ENCODE measurements at places on chromosomes 16 and 17. TPM values are rescaled to one million over a fixed set of nuclear protein-coding genes. Genes with fewer than 3 reads are reported as not detected.
A peak's percentile ranks its signal among the peaks of the same experiment; 100 is the strongest.

- DNase-seq, result no peak
- no peak overlapping the region for H3K27ac ChIP-seq
- H3K4me1 ChIP-seq, result no peaks in the 10 kb centered on the region
- peaks cover 76% of the 10 kb centered on the region for H3K36me3 ChIP-seq
- H3K27me3 ChIP-seq, result no peaks in the 10 kb centered on the region
Observed at GRCh38 chr17:2700491-2701141, 10.9 kb downstream of the CLUH start.

GRCh38 chr16:58264961-58265479, 29.8 kb downstream of the PRSS54 start:
- H3K27me3 ChIP-seq, result no peaks in the 10 kb centered on the region
- H3K4me1 ChIP-seq, result no peaks in the 10 kb centered on the region
- H3K27ac ChIP-seq, result no peak overlapping the region
- peaks cover 4% of the 10 kb centered on the region for H3K36me3 ChIP-seq
- no peak for DNase-seq
- no peak overlapping the region for H3K4me3 ChIP-seq

DNA sequence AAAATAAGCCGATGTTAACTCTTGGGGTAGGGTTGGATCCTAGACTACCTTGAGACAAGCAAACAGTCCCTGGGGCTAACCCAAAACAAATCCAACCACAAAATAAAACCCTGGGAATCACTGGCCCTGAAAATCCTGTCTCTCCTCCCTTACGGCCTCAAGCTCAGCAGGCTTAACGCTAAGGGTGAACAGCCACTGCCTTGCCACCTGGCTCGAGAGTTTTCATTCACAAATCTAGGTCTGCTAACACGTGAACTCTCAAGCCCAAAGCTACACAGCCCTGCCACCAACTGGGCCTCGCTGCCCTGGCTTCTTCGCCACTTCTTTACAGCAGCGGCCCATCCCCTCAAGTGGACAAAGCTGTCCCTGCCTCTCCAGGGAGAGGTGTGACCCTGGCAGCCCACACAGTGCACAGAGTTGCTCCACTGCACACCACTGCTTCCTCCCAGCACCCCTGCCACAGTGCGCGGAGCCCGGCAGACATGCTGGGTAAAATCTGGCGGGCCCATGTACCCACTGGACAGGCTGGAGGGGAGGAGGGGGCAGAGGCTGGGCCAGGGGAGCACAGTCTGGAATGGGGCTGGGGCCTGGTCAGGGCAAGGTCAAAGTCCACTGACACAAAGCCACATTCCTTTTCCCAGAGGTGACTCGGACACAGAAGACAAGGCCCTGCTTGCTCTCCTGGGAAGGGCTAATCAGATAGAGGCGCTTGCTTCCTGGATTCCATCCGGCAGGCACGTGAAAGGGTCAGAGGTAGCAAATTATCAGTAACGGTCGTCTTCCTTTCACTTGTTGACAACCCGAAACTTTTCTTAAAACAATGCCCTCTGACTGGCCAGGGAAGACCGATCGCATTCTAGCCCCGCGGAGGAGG, 996 bp downstream of the PCYT2 start:
- H3K27ac ChIP-seq, result no peak overlapping the region
- H3K36me3 ChIP-seq, result peaks cover 66% of the 10 kb centered on the region
- peak overlapping the region; percentile 63 for H3K4me3 ChIP-seq
- DNase-seq, result no peak

- no peaks in the 10 kb centered on the region for H3K27me3 ChIP-seq
- H3K4me3 ChIP-seq, result no peak overlapping the region
- DNase-seq, result peak; percentile 42
- peaks cover 35% of the 10 kb centered on the region for H3K4me1 ChIP-seq
- no peak overlapping the region for H3K27ac ChIP-seq
Observed at GRCh38 chr17:73546770-73547536, 97.3 kb downstream of the SDK2 start.

- peak overlapping the region; percentile 68 for H3K27ac ChIP-seq
- peak; percentile 65 for DNase-seq
- H3K36me3 ChIP-seq, result no peaks in the 10 kb centered on the region
Observed at GRCh38 chr16:19844945-19845641, 39.6 kb downstream of the GPRC5B start.

GRCh38 chr17:79939755-79940458, 95.8 kb downstream of the TBC1D16 start:
- peaks cover 59% of the 10 kb centered on the region for H3K36me3 ChIP-seq
- peaks cover 51% of the 10 kb centered on the region for H3K4me1 ChIP-seq
- no peak overlapping the region for H3K4me3 ChIP-seq
- H3K27ac ChIP-seq, result no peak overlapping the region

DNA sequence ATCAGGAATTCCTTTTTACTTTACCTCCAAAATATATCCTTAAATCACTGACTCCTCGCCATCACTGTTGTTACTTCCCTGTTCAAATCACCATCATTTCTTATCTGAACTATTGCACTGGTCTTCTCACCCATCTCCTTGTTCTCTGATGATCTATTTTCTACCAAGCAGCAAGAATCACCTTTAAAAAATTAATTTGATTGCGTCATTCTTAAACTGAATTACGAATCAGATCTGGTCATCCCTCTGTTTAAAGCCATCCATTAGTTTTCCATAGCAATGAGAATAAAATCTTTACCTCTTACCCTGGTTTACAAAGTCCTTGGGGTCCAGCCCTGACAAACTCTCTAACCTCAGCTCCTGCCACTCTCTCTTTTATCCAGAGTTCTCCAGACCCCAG, 14.6 kb downstream of the PCTP start:
- DNase-seq, result no peak
- no peaks in the 10 kb centered on the region for H3K27me3 ChIP-seq
- H3K4me3 ChIP-seq, result no peak overlapping the region
- H3K27ac ChIP-seq, result no peak overlapping the region
- peaks cover 12% of the 10 kb centered on the region for H3K36me3 ChIP-seq
- peaks cover 6% of the 10 kb centered on the region for H3K4me1 ChIP-seq

TP53TG3E gene
- not detected for total RNA-seq

RGS9 gene
- 2.9 TPM for total RNA-seq

TAC4 gene
- 0.75 TPM for total RNA-seq

CYLD gene
- 29.1 TPM for total RNA-seq

RECQL5 gene
- total RNA-seq, result 14.5 TPM

SDR42E2 gene
- total RNA-seq, result not detected
